Activated CD8-positive, alpha-beta memory T cell treated with anti-CD3 and anti-CD28 coated beads, Interleukin-2, amount 50 U/mL, for 4 hours (primary cell): ENCODE measurements at places on chromosomes 2 and 18.

GRCh38 chr2:208012449-208012848 is 12.9 kb downstream of the PLEKHM3 start:
- DNase-seq = no peak

DNA sequence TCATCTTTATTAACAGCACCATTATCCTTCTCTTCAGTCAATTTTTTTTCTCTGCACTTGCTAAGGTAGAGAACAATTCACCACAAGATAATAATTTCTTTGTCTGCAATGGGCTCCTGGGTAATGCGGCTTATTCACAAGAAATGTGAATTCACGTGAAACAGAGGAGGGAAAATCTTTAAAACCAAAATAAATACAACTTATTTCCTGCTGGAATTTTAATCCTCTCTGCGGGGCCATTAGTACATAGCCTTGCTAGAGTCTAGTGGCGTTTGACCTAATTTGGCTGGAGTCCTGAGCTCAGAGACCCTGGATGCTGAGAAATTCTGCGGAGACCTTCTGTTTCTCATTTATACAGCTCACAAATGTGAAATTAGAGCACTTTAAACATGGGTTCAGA is 319.3 kb upstream of the MMADHC start:
- no peak for DNase-seq

GRCh38 chr2:99648178-99648844 is 158.5 kb upstream of the REV1 start:
- no peak for DNase-seq

- DNase-seq = no peak
These were observed 70.0 kb downstream of the ANKRD44 start for GRCh38 chr2:197240421-197241041.

GRCh38 chr2:136049991-136050920 is 64.8 kb upstream of the DARS1 start:
- DNase-seq = no peak

GRCh38 chr2:219155054-219155644 is 5.5 kb downstream of the NHEJ1 start:
- DNase-seq = no peak

GRCh38 chr2:34388446-34388845 is 789.3 kb upstream of the FAM98A start:
- no peak for DNase-seq
